Astrocyte (in vitro differentiated cells and primary cell): ENCODE measurements at places on chromosomes 2 and 18. TPM values are rescaled to one million over a fixed set of nuclear protein-coding genes. Genes with fewer than 3 reads are reported as not detected.

DNA sequence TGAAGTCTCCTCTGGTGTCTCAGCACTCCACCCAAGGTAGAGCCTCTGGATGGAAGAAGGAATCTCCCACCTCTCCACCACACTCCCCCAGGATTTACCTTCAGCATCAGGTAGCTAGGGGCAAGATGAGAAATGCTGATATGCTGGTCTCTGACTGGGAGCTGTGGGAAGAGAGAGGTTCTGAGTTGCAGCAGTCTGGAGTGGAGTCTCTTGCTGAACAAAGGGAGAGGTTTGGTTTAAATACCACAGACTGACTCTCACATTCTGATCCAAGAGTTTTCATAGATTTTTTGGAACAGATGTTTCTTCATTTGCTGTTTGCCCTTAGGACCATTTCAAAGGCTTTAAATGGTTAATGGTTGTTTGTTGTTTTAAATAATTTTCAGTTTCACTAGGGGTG lies 1.1 kb upstream of the CFLAR start:
- H3K27ac ChIP-seq = no peak overlapping the region
- peak; percentile 31 for DNase-seq
- H3K27me3 ChIP-seq = no peaks in the 10 kb centered on the region

- H3K27ac ChIP-seq = no peak overlapping the region
- peaks cover 9% of the 10 kb centered on the region for H3K4me1 ChIP-seq
- H3K36me3 ChIP-seq = no peaks in the 10 kb centered on the region
- H3K27me3 ChIP-seq = no peaks in the 10 kb centered on the region
- no peak overlapping the region for H3K4me3 ChIP-seq
These were observed 2.2 kb downstream of the PARD6G start for GRCh38 chr18:80244956-80245730.

DNA sequence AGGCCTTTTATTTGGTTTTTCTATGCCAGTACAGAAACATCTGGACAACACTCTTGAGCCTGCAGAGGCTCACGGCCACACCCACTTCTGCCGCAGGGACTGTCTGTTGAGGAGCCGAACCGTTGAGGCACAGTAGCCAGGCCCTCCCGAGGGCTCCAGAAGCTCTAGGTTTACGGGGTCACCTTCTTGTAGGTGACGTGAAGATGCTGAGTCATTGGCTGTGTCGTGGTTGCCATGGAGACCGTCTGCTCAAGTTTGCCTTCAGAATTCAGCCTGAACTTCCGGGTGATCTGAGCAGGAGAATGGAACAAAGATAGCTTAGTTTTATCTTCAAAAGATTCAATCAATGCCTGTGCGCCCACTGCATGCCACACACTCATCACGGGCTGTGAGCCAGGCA lies 25.9 kb downstream of the BOK start:
- H3K36me3 ChIP-seq = peaks cover 15% of the 10 kb centered on the region
- H3K4me1 ChIP-seq = no peaks in the 10 kb centered on the region
- DNase-seq = peak; percentile 79
- H3K27me3 ChIP-seq = no peaks in the 10 kb centered on the region

DNA sequence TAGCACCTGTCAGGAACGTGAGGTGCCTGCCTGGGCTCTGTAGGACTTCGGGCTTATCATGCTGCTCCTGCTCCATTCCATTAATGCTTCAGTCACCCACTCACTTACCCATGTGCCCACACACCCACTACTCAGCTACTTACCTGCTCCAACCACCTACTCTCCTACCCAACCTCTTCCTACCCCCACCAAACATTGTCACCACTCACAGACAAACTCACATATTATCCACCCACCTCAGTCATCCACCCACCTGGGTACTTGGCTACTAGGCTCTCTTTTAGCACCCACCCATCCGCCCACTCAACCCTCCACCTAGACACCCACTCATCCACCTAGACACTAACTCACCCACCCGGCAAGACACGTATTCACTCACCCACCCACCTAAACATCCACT lies 724.7 kb upstream of the RAB6C start:
- H3K4me3 ChIP-seq = no peak overlapping the region
- no peak for DNase-seq
- H3K4me1 ChIP-seq = no peaks in the 10 kb centered on the region
- H3K27me3 ChIP-seq = no peaks in the 10 kb centered on the region

DNA sequence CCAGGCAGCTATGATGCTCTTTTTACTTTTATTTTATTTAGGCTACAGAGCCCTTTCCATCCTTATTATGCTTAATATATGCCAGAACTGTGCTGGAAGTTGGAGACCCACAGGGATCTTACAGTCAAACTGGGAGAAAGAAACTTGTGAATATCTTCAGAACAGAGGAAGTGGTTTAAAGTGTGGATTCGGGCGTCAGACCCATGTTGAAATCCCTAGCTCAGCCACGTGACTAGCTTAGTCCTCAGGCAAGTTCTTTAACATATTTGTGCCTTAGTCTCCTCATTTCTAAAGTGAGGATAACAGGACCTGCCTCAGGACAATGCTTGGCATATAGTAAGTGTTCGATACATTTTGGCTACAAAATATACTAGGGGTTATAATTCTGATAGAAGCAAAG lies 59.1 kb downstream of the MAP3K20 start:
- no peaks in the 10 kb centered on the region for H3K36me3 ChIP-seq
- H3K4me1 ChIP-seq = peaks cover 15% of the 10 kb centered on the region
- H3K27ac ChIP-seq = no peak overlapping the region
- H3K4me3 ChIP-seq = no peak overlapping the region

DNA sequence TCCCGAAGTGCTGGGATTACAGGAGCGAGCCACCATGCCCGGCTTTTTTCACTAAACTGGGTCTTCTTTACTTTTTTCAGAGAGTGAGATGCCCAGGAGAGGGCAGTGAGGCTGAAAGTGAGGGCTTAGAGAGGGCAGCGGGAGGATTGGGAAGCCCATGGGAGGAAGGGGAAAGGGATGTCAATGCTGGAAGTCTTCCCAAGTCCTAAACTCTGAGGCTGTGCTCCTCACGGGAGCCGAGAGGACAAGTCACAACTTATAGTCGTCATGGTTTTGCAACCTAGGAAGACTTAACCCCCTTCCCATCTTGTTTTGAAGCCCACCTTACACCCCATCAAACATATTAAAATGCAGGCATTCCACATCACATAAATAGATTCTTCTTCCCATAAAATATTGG lies 15.1 kb upstream of the MEP1B start:
- H3K27me3 ChIP-seq = no peaks in the 10 kb centered on the region
- DNase-seq = no peak
- H3K27ac ChIP-seq = no peak overlapping the region
- H3K36me3 ChIP-seq = no peaks in the 10 kb centered on the region
- no peaks in the 10 kb centered on the region for H3K4me1 ChIP-seq
- H3K4me3 ChIP-seq = no peak overlapping the region

DNA sequence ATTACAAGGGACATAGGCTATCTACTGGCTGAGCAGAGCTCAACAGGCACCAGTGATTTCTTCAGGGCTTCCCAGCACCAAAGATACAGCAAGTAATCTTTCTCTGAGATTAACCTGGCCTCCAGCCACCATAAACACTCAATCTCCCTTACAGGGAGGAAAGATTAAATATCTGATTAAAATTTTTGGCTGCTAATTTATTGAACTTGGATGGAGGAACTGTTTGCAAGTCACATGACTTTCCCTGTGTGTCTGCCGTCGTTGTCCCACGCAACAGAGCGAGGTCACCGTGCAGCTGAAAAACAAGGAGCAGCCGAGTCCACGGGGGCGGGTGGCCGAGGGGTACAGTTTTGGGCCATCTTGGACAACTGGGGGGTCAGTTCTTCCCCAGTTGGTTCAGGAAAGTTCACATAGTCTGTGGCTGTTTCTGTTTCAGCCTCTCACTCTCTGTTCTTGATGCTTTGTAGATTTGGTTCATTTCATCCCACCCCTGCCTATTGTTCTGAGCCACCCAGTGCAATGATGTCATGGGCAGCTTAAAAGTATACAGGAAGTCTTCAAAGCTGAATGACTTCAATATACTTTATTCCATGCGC lies 186.8 kb upstream of the CTAGE1 start:
- H3K27me3 ChIP-seq = no peaks in the 10 kb centered on the region
- H3K36me3 ChIP-seq = no peaks in the 10 kb centered on the region

- H3K27me3 ChIP-seq = no peaks in the 10 kb centered on the region
- DNase-seq = no peak
- H3K36me3 ChIP-seq = peaks cover 9% of the 10 kb centered on the region
- no peaks in the 10 kb centered on the region for H3K4me1 ChIP-seq
- H3K4me3 ChIP-seq = no peak overlapping the region
These were observed 29.7 kb downstream of the INO80D start for GRCh38 chr2:206056286-206056685.

DNA sequence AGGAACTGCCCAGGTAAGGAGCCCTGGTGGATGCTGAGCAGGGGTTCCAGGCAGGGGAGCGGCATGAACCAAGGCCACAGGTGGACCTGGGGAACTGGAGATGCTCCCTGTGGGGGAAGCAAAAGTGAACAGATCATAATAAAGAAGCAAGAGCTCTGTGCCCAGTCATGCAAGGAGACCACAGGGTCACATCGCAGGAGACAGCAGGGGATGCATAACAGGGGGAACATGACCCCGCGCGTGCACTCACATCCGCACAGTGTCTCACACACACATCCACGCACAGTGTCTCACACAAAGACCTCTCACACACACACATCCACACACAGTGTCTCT lies 473.3 kb upstream of the HS6ST1 start:
- no peaks in the 10 kb centered on the region for H3K36me3 ChIP-seq
- H3K4me1 ChIP-seq = no peaks in the 10 kb centered on the region
- no peak overlapping the region for H3K4me3 ChIP-seq
- H3K27me3 ChIP-seq = no peaks in the 10 kb centered on the region
- no peak overlapping the region for H3K27ac ChIP-seq

GRCh38 chr18:24413148-24413547 lies 13.3 kb upstream of the IMPACT start:
- no peak for DNase-seq
- peaks cover 8% of the 10 kb centered on the region for H3K27me3 ChIP-seq
- H3K36me3 ChIP-seq = no peaks in the 10 kb centered on the region
- no peak overlapping the region for H3K27ac ChIP-seq

GRCh38 chr2:152036611-152037469 lies 62.0 kb downstream of the CACNB4 start:
- H3K4me1 ChIP-seq = no peaks in the 10 kb centered on the region
- H3K27ac ChIP-seq = no peak overlapping the region
- peak; percentile 44 for DNase-seq
- H3K36me3 ChIP-seq = no peaks in the 10 kb centered on the region

- no peaks in the 10 kb centered on the region for H3K36me3 ChIP-seq
- peaks cover 15% of the 10 kb centered on the region for H3K4me1 ChIP-seq
- no peak overlapping the region for H3K4me3 ChIP-seq
- no peaks in the 10 kb centered on the region for H3K27me3 ChIP-seq
- H3K27ac ChIP-seq = no peak overlapping the region
These were observed 24.8 kb downstream of the TNS1 start for GRCh38 chr2:217977840-217978535.

GRCh38 chr2:182368996-182369395 lies 57.8 kb downstream of the PDE1A start:
- no peak for DNase-seq
- H3K4me3 ChIP-seq = no peak overlapping the region
- H3K4me1 ChIP-seq = peaks cover 11% of the 10 kb centered on the region
- H3K27ac ChIP-seq = no peak overlapping the region
- no peaks in the 10 kb centered on the region for H3K36me3 ChIP-seq

GRCh38 chr2:193847130-193847529 lies 1652.4 kb upstream of the TMEFF2 start:
- H3K27me3 ChIP-seq = no peaks in the 10 kb centered on the region
- peaks cover 7% of the 10 kb centered on the region for H3K4me1 ChIP-seq
- H3K27ac ChIP-seq = peak overlapping the region; percentile 36
- no peak overlapping the region for H3K4me3 ChIP-seq

DNA sequence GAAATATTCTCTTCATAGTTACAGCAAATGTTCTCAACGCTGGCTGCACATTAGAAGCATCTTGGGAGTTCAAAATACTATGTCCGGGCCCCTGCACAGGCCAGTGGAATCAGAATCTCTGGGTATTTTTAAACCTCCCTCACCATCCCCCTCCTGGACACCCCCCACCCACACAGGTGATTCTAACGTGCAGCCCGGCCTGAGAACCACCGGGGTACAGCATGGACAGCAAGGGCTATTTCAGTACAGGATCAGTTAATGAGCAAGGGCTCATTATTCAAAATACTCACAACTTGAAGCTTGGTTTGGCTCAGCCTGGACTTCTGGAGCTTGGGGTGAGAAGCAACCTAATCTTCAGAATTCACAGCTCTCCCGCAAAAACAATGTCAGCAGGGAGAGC lies 31.4 kb downstream of the INO80C start:
- H3K27ac ChIP-seq = no peak overlapping the region
- no peaks in the 10 kb centered on the region for H3K36me3 ChIP-seq
- H3K4me3 ChIP-seq = no peak overlapping the region
- no peak for DNase-seq
- H3K27me3 ChIP-seq = no peaks in the 10 kb centered on the region

DNA sequence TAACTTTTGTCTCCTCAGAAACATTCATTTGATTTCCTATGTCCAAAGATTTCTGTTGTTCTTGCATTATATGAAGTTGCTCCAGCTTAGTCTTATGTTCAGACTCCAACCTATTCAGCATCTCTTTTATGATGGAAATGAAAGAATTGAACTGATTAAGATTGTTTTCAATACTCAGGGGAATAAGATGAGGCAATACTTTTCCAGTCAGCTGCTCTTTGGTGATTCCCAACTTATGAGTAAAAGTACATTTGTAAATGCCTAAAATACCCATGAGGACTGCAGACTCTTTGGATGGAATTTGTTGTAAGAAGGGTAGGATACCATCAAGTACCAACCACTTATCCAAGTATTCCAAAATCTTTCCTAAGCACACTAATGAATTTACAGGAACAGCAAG lies 39.8 kb downstream of the TRAK2 start:
- H3K4me1 ChIP-seq = peaks cover 16% of the 10 kb centered on the region
- no peak for DNase-seq
- no peak overlapping the region for H3K27ac ChIP-seq
- no peaks in the 10 kb centered on the region for H3K27me3 ChIP-seq

- no peak overlapping the region for H3K4me3 ChIP-seq
- H3K27me3 ChIP-seq = peaks cover 10% of the 10 kb centered on the region
- DNase-seq = no peak
- no peaks in the 10 kb centered on the region for H3K36me3 ChIP-seq
- H3K4me1 ChIP-seq = no peaks in the 10 kb centered on the region
- H3K27ac ChIP-seq = no peak overlapping the region
These were observed 87.1 kb upstream of the SLC66A3 start for GRCh38 chr2:11068079-11068741.

PDCD1 gene
- not detected in 2 replicates for total RNA-seq

KIF1A gene
- 20.3 and 51.2 TPM in 2 replicates for total RNA-seq

CAB39 gene
- 58.6 and 66.6 TPM in 2 replicates for total RNA-seq

GAREM2 gene
- total RNA-seq = 2.2 and 4.2 TPM in 2 replicates
